NCI-H2029 (cell line): ENCODE measurements at places on chromosomes 5 and 9.

DNA sequence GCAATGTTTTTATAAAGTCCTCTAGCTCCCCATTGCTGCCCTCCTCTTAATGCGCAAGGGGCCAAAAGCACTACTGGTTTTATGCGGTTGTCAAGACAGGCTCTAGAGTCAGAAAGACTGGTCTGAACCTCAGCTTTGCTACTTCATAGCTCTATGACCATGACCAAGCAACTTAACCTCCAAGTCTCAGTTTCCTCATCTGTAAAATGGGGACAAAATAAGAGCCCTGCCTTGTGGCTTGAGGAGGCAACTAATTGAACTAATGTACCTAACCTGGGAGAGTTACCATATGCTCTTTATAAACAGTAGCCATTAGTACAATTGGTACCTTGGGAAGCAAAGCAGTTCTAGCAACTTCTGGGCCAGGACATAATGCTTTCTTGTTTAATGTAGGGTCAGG is 36.5 kb downstream of the ANXA6 start:
- DNase-seq: no peak

- DNase-seq: no peak
Measured at GRCh38 chr5:172505845-172506244, 51.5 kb upstream of the SH3PXD2B start.

DNA sequence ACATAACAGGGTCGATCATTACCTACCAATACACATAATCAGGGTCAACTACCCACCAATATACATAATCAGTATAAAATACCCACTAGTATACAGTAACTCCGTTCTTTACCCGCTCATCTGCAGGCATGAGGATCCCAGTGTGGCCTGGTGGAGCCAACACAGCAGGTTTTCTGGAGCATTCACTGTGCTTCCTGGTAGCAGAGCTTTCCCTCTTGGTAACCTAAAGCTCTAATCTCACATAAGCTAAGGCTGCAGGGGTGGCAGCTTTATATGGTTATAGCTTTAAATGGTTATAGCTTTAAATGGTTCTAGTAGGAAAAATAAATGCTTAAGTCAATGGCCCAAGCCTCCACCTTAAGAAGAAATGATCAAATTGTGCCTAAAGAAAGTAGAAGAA is 11.9 kb downstream of the LCN1 start:
- DNase-seq: no peak

DNA sequence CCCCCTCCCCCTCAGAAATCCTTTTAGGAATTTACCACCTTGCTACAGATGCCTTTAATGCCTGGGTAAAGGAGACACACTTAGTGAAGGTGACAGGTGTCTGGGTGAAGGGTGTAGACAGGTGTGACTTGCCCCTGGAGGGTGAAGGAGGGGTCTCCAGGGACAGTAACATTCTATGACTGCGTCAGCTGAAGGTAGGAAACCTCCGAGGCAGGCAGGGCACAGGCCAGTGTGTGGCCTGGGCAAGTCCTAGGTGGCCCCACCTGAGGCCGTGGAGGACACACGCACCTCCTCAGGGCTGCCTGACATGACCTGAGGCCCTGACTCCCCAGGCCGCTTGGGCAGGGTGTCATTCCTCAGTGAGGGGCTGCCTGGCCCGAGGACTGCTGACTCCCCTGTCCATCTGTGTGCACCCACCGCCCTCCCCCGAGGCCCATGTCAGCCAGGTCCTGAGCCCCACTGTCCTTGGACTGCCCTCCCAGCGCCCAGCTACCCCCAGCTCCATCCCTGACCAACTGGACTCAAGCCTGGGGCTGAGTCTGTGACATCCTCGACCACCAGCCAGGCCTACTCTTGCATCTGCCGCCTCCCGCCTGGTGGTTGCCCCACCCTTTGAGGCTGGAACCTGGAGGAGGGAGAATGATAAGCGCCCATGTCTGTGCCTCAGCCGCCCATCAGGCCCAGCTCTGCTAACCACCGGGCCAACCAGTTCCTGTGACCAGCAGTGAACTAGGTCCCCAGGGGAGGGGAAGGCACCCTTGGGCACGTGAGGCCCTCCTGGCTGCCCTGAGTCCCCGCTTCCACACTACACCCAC is 18.4 kb downstream of the CARD19 start:
- DNase-seq: no peak

DNA sequence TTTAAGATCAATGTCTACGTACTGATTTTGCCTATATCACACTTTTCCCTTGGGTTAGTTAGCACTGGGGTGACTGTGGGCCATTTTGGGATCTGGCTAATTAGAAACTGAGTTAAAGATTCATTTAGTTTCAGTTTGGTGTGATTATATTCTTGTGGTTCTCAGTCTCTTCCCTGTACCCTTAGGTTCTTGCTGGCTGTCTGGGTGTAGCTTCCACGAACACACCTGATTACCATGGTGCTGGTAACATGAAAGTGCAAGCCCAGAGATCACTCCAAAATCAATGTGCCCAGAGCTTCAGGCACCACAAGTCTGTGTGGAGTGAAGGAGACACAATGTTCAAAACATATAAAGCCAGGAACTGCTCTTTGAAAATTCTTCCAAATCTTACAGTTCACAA is 248.1 kb downstream of the PDE4D start:
- no peak for DNase-seq

DNA sequence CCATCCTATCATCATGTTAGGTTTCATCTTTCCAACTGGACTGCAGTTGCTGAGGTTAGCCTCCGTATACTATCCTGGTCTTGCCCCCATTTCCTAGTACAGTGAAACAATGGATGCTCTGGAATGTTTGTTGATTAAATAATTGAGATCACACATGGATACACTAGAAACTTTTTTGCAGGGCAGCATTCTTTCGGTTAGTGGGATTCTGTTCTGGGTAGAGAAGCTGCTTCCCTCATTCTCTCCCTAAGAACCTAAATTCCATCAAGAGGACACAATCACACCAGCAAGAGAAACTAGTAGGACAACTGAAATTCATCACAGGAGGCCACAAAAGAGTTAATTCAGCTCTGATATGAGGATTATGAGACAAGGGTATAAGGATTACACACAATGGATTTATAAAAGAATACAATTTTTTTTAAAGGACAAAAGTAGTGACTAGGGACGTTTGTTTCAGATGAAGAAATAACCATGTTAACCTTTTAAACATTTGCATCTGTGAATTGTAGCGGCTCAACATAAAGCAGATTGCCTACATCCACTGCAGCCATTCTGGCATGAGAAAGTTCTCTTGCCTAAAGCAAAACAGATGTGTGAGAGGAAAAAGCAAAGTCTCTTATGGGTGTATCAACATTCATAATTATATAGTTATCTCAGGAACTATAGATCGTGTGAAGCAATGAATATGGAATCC is 162.7 kb upstream of the LHFPL2 start:
- DNase-seq: no peak

DNA sequence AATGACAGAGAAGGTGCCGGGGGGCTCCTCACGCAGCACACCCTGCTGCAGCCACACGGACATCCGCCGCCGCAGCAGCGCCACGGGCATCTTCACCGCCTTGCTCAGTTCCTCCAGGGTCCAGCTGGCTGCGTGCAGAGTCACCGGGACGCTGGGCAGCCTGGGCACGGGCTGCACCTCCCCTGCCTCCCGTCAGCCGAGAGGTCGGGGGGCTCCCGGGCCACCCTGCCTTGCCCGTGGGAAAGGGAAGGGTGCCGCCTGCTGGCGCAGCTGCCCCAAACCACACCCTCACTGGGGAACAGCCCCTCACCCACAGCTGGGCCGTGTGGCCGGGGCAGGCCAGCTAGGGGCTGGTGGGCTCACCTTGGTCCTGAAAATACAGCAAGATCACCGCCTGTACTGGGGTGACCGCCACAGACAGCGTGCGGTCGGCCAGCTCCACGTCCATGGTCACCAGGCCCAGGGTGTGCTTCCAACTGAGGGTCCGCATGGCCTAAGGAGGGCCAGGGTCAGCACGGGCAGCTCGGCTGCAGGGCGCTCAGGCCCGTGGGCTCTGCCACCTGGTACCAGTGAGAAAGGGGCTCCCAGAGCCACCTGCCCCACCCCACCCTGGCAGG is 3.6 kb upstream of the TMEM210 start:
- no peak for DNase-seq

GRCh38 chr9:737400-738120 is 103.9 kb upstream of the DMRT1 start:
- DNase-seq: no peak

- no peak for DNase-seq
Measured at GRCh38 chr5:56876327-56876726, 33.1 kb upstream of the SETD9 start.

GRCh38 chr5:38556599-38557307 is at the start of gene LIFR:
Gene LIFR, minus strand, starts transcription at chr5:38556646. Its CDS starts 25,999 bp downstream, at chr5:38530647.
- DNase-seq: peak; percentile 73

DNA sequence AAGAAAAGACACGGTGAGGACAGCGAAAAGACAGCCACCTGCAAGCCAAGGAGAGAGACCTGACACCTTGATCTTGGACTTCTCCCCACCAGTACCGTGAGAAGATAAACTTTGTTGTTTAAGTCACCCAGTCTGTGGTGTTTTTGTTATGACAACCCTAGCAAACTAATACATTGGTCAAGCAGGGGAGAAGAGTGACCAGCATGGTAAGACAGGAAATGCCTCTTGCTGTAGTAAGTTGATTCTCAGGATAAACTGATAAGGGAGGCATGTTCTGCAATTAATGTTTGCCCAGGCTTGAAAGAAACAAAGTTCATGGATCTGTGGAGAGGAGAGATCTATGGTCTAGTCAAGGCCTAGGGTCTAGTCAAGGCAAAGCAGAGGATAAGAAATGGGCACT is 801.2 kb downstream of the MAT2B start:
- DNase-seq: no peak

DNA sequence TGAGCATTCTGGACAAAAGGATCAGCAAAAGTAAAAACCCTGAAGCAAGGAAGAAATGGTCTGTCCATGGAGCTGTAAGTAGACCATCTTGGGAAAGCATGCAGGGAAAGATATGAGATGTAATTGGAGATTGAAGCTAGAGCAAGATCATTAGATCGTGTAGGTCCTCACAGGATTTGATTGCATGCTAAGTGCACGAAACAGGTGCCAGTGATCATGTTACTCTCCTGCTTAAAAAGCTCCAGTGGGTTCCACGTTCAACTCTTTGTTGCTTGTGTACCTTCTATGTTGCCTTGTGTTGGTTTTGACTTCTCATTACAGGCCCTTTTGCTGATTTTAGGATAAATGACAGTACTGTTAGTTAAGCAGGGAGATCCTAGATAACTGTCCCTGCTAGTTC is 442.0 kb downstream of the DMRT2 start:
- DNase-seq: no peak

DNA sequence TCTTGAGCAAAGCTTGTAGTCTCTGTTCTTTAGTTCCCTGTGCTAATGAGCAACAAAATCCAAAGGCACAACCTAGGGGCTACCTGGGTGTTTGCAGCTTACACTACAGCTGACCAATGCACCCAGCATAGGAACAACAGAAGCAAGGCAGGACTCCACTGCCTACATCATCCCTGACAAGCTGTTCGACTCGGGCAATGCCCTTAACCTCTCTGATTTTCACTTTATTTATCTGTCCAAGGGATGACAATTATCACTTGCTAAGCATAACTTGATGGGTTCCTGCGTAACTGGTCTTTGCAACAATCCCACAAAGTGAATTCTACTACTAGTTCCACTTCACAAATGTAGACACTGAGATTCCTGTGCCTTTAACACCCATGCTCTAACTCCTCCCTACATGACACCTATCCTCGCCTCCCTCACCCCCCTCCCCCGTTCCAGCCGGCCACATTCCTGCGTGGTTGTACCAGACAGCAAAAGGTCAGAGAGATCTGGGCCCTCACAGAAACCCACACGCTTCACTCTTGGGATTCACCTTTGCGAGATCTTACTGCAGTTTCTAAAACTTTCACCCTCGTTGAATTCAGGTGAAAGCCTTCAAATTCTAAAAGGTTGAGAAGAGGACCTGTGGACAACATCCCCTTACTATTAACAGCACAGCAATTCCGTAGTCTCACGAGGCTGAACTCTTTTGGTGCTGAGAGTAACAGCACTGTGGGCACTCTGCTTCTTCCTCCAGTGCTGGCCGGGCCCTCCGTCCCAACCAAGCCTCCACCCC is 995 bp downstream of the IPPK start:
- DNase-seq: no peak

DNA sequence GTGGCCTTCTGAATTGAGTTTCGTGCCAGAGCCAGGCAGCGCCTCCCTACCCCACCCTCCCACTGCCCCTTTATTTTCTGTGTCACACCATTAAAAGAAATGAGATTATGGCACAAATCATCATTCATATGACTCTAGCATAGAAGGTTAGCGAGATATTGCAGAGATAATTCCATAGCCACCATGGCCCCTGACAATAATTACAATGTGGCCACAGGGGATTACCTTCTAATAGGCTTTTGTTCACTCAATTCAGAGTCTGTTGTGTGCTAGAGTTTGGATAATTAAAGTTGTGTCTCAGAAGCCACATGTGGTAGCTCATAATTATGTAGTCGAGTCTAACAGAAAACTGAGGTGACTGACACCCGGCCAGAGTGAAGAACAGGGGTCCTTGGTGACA is 428.1 kb downstream of the ARHGEF28 start:
- DNase-seq: no peak

DNA sequence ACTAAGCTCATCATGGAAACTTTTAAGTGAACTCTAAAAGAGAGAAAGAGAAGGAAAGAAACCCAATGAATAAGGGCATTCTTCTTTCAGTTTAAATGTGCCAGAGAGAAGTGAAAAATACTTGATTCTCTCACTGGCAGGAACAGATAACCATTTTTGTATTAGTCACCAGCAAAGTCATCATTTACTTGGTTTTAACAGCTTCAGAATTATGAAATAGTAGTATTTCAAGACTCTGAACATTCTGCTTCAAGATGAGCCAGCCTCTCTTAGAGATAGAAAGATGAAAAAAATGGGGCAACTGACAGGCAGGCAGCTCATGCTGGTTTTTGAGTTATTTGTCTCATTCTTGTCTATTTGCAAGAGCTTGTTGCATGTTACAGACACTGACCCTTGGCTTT is 103.5 kb downstream of the GCNT1 start:
- no peak for DNase-seq

DNA sequence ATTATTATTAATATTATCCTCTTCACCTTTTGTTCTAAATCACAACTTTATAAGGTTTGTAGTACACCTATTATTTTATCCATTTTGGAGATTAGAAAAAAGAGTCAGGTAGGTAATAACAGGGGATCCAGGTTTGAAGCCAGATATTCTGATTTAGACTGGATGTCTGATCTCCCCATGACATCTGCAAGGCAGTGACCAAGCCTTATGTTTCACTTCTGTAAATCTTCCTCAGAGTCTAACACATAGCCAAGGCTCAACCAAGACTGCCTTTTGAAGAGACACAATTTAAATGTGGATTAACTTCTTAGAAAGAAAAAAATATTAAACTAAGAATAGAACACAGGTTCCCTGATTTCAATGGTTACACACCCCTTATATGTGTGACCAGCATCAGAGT is 44.2 kb downstream of the CETN3 start:
- DNase-seq: no peak

GRCh38 chr5:32443145-32443540 is 1.4 kb downstream of the ZFR start:
- DNase-seq: no peak

DNA sequence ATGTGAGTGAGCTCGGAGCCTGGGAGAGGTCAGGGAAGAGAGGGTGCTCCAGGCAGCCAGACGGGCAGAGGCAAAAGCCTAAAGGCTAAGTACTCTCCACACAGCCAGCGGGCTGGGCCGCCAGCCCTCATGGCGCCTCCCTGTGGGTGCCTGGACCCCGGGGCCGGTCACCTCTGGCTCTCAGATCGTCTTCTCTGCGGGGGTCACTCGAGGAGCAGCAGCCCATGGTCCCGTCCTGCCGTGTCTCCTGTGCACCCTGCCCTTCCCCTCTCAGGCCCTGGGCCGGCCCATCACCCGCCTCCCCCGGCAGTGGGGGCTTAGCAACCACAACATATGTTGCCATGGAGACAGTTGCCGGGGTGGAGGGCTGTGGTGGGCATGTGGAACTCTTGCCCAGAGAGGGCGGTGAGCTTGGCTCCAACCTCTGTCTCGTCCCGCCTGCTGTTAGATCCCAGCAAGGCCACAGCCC is 4.2 kb downstream of the AK1 start:
- no peak for DNase-seq
